Effector CD4-positive, alpha-beta T cell (primary cell): ENCODE measurements at places on chromosomes 7 and 10.
A peak's percentile ranks its signal among the peaks of the same experiment; 100 is the strongest.

DNA sequence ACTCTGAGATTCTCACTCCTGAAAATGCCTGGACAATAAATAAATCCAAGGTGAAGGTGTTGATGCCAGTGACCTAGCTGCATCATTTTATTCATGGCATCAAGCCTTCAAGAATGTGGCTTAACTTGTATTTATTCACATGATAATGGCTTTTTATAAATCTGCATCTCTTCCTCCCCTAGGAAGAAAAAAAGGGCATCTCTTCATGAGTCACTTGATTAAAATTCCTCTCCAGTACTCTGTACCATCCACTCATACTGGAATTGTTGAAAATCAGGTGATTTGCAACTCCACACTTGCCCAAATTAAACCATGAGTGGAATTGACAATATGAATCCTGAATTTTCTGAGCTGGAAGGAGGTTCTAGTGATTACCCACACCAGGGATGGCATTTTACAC is 30.2 kb downstream of the PTPRE start:
- DNase-seq, result no peak

GRCh38 chr7:50610521-50611277 is 45.5 kb upstream of the DDC start:
- DNase-seq, result peak; percentile 38

DNA sequence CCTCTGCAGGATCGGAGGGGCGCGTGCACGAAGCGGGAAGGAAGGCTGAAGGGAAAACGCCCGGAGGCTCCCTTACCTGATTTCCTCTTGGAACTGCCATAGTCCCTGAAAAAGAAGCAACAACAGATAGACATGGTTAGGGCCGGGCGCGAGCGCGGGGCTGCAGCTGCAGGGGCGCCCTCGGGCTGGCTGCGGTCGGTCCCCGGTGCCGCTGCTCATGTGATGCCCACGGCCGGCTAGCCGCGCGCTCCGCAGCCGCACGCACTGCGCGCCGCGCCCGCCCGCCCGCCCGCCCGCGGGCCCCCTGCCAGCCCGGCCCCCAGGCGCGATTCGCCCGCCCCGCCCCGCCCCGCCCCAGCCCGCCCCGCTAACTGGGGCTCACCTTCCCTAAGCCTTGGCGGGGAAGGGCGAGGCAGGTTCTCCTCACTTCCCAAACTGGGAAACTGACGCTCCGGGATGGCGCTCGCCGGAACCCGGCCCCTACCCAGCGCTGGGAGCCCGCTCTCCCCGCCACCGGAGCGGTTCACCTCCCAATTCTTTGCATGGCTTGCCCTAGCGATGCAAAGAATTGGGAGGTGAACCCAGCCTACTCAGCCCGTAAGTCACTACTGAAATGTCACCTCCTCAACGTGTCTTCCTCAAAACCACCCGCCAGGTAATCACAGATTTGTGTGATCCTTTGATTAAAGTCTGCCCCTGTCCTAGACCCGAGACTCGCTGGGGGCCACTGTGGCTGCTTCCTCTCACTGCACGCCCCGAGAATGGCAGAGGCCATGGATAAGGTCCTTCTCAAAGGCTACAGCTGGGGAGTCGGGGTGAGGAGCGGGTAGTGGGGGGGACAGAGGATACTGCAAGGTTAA is 162.2 kb downstream of the SH3PXD2A start:
- peak; percentile 24 for DNase-seq

GRCh38 chr10:1374511-1375345 is 318.5 kb downstream of the WDR37 start:
- no peak for DNase-seq

- no peak for DNase-seq
Observed at GRCh38 chr7:25926009-25926408, 226.0 kb upstream of the NFE2L3 start.

- DNase-seq, result no peak
Observed at GRCh38 chr10:50280049-50280841, 28.9 kb upstream of the ASAH2 start.
